Stimulated activated CD4-positive, alpha-beta T cell treated with anti-CD3 and anti-CD28 coated beads, TNF-alpha, amount 100 ng/mL, for 24 hours (primary cell): ENCODE measurements at places on chromosomes 5 and 9.

DNA sequence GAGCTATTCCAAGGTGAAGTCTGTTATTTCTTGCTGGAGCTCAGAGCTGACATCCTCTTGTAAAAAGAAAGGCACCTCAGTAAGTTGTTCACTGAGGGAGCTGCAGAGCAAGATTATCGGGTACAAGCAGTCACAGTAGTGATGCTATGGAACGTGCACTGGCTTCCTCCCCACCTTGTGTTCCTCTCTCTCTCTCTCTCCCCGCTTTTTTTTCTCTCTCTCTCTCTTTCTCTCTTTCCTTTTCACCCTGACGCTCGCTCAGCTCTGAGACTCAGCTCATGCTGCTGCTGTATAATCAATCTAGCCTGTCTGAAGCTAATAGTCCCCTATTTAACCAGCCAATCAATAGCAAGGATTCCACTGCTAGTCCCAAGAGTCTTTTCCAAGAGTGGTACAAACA lies 587.6 kb upstream of the CDH18 start:
- DNase-seq, result no peak

DNA sequence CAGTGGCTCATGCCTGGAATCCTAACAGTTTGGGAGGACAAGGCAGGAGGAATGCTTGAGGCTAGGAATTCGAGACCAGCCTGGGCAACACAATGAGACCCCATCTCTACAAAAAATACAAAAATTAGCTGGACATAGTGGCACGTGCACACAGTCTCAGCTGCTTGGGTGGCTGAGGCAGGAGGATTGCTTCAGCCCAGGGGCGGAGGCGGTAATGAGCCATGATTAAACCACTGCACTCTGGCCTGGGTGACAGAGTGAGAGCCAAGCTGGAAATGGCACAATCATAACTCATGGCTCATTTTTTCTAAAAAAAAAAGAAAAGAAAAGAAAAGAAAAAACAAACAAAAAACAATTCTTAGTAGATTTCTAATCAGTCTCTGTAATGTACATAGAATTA lies 446.2 kb downstream of the ELAVL2 start:
- DNase-seq, result no peak

- DNase-seq, result no peak
These were observed 142.4 kb upstream of the ERCC6L2 start for GRCh38 chr9:95732802-95733688.

DNA sequence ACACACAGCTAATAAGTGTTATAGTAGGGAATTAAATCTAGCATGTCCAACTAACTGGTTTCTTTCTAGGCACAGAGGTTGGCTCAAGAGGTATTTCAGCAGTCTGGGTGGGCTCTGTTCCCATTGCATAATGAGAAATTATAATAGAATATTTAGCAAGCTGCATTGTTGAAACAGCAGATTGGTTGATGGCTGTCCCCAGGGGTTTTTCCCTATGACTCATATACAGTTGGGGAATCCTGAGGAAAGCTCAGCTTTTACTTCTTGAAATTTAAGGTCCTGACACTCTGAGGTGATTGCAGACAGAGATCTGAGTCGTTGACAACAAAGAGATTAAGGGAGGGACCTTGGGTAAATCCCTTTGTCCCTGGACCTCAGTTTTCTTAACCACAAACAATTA lies 38.3 kb upstream of the TNFSF8 start:
- DNase-seq, result no peak

- no peak for DNase-seq
These were observed 511.0 kb upstream of the TLE4 start for GRCh38 chr9:79060766-79061165.

DNA sequence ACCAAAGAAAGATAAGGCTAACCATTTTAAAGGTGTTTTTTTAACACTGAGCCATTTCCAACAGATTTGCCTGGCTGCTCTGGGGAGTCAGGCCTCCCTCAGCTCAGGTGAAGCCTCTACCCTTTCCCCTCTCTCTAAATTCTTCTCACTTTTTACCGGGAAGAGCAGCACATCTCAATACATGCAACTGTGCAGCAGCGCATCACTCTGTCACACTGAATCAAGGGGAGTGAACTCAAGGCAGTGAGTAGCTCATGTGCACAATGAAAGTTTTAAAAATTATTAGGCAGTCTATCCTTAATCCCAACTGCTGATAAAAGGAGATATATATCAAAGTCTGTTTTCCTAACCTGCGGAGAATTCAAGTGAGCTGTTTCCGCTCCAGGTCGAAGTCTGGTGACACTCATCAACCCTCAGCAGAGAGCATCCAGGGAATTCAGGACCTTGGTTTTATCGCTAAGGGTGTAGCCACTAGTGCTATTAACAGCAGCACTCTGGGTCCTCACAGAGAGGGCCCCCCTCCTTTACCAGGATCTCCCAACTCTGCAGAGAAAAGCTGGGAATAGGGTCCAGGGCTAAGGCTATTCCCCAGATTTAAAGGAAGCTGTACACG lies 1.0 kb downstream of the CEMIP2 start:
- no peak for DNase-seq

- no peak for DNase-seq
These were observed 568.8 kb downstream of the TLR4 start for GRCh38 chr9:118273048-118273447.

- no peak for DNase-seq
These were observed 22.6 kb upstream of the LNPEP start for GRCh38 chr5:96913233-96913632.

GRCh38 chr9:15420796-15421195 lies 1.9 kb upstream of the SNAPC3 start:
- DNase-seq, result no peak

DNA sequence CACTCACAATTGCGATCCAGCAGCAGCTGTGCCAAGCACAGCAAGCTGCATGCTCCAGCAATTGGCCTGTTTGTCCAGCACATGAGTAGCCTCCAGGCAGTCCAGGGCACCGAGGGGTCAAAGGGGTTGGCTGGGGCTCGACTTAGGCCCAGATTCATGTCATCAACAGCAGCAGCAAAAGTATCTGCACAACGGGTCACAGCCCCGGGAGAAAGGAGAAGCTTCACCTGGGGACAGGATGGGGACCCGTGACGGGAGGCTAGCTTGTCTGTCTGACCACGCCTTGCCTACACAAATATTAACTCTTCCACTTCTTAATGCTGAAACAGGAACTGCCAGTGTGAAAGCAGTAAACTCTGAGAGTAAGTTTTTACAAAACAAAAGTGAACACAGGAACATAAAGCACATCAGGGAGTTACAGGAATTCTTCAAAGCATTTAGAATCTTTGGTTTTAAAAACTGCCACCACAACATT lies 191.2 kb downstream of the PIK3R1 start:
- DNase-seq, result no peak

DNA sequence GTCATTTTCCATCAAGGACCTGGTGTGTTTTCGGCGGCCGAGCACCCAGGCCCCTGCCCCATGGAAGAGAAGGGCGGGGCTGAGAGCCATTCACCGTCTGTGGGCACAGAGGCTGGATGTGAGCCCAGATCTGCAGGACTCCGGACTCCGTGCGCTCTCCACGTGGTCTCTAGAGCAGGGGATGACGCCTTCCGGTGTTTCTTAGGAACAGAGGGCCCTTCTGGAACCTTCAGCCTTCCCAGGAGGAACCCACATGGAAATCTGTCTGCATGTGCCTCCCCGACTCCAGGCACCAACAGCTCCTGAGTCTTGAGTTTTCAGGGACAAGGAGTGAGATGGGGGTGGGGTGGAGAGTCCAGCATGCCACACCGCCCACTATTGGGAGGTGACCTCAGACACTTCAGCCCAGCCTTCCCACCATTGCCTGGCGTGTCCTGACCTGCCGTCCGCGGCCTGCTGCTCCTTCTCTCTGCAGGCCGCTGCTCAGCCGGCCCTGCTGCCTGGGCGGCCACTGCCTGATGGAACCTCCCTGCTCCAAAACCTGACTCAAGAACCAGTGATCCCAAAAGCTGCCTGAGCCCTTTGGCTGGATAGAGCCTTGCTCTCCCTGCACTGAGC lies 2.4 kb upstream of the RXRA start:
- DNase-seq, result no peak

DNA sequence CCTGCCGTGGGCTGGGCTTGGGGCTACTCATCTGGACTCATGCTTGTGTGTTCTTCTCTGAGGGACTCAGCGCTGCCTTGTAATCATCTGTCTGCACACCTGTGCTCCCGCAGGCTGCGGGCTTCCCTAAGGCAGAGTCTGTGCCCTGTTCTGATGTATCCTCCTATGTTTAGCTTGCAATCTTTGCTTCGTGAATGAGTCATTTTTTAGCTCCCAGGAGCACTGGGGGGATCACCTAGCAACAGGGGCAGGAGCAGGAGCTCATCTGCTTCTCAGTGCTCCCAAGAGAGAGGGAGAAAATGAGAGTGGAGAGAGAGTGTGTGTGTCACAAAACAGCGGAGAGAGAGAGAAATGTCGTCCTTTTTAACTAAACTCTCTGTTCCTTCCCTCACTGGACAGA lies 202.4 kb upstream of the ZNF618 start:
- no peak for DNase-seq

GRCh38 chr9:90808398-90808797 lies 6.8 kb downstream of the SYK start:
- no peak for DNase-seq

- DNase-seq, result no peak
These were observed 91.0 kb upstream of the GNAQ start for GRCh38 chr9:78122631-78123030.

DNA sequence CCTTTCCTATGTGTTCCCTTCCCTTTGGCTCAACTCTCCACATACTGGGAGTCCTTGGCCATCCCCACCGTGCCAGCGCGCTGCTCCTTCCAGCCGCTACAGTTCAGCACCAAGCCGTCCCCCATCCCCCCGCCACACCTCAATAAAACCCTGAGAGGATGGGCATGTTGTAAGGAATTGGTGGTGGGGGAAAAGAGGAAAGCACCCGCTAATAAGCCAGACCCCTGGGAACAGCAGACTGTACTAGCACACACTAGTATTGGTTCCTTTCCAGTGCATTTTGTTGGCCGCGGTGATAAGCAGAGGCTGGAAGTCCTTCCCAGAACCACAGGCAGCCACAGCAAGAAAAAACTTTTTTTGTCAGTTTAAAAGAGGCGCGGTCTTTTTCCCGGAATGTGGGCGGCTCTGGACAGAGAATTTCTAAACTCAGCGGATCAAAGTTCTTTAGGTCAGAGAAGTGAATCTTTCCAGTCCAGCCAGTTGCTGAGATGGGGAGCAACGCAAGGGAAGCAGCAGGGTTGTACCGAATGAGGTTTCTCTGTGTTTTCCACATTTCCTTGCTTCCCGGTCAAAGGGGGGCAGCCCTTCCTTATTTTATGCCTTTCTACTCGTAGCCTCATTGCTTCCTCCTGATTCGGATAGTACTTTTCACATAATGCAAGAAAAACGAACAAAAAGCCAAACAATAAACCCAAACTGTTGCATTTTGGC lies 2.1 kb downstream of the CHSY3 start:
- no peak for DNase-seq

- DNase-seq, result no peak
These were observed 52.8 kb downstream of the SAXO1 start for GRCh38 chr9:18980189-18980588.

DNA sequence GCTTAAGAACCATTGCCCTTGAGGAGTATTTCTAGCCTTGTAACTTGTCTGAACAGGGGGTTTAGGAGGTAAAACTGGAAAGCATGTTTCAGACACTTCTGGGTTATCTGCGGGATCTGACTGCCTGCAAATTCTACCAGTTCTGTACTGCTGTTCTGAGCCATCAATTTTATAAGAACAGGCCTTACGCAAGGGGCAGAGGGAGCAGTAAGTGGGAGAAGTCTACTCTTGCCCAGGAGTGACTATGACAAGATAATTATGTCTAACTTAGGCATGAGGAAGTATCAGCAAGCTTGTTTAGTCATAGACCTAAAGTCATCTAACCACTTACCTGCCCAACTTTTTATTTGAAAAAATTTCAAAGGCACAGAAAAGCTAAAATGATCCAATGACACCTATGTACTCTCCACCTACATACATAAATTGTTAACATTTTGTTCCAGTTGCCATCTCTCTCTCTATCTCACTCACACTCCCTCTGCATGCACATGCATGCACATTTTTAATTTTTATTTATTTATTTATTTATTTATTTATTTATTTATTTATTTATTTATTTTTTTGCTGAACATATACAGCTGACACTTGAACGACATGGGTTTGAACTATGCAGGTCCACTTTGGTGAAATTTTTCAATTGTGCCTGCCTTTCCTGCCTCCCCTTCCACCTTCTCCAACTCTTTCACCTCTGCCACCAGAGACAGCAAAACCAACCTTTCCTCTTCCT lies 18.4 kb upstream of the DEPDC1B start:
- DNase-seq, result no peak
